ENCODE measurements at places on chromosomes 13 and 19. TPM values are rescaled to one million over a fixed set of nuclear protein-coding genes. Genes with fewer than 3 reads are reported as not detected.

DNA sequence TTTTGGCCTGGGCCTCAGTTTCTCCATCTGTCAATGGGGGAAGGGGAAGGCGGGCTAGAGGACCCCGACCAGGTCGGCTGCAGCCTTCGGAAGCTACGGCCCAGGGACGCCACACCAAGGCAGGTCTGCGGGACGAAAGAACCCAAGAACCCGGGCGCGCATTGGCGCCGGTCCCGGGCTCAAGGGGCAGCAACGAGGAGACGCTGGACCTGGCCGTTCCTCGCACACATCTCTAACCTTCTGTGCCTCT, 739 bp upstream of the ILF3 start:
- peak overlapping the region; percentile 99 for H3K27ac ChIP-seq
- peaks cover 41% of the 10 kb centered on the region for H3K4me1 ChIP-seq
- H3K4me3 ChIP-seq: peak overlapping the region; percentile 84
- no peaks in the 10 kb centered on the region for H3K27me3 ChIP-seq

DNA sequence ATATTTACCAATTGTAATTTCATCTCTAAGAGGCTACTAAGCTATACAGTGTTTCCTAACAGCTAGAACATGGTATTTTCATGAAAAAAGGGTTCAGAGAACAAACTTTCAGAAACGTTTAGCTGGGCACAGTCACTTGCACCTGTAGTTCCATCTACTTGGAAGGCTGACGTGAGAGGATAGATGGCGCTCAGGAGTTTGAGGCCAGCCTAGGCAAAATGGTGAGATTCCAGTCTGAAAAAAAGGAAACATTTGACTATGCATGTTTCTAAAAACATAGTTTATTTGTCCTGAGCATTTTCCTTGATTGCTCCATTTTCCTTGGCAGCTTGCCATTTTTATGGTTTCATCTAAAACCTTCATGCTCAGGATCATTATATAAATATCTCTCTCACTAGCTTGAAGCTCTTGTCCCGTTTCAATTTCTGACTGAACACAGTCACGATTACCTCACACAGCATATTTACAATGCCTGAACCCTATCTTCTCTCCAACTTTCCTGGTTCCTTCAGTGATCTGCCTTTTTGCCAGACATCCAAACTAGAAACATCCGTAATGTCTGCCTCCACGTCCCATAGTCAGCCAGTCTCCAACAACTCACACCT, 200.8 kb downstream of the RGCC start:
- H3K36me3 ChIP-seq: no peaks in the 10 kb centered on the region
- DNase-seq: no peak
- H3K27ac ChIP-seq: no peak overlapping the region
- H3K4me1 ChIP-seq: no peaks in the 10 kb centered on the region
- H3K27me3 ChIP-seq: no peaks in the 10 kb centered on the region

DNA sequence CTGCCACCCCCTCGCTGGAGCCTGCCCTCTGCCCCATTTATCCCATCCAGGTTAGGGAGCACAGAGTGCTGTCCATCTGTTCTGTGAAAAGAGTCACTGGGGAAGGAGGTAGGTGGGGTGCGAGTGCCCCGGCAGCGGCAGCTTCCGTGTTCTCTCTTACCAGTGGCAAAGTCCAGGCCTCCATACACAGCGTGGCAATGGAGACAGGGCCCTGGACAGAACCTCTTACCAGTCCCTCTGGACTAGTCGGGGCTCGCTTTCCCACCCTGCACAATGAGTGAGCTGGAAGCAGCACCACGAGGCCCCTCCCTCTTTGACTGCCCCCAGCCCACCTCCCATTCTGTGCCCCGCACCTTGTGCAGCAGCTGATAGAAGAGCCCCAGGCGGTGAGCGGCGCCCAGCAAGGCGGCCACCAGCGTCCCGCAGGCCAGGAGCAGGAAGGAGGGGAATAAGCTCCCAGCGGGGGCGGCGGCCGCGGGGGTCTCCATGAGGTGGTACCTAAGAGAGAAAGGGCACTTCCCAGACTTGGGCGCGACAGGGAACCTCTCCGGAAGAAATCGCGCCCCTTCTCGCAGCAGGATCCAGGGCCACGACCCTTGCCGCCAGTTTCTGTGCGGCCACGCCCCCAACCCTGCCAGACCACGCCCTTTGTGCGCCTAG, 17.5 kb downstream of the SYDE1 start:
- H3K27ac ChIP-seq: peak overlapping the region; percentile 95
- H3K4me3 ChIP-seq: peak overlapping the region; percentile 86
- H3K4me1 ChIP-seq: peaks cover 23% of the 10 kb centered on the region
- peaks cover 9% of the 10 kb centered on the region for H3K36me3 ChIP-seq
- H3K27me3 ChIP-seq: no peaks in the 10 kb centered on the region
- DNase-seq: no peak

GRCh38 chr19:5491565-5491964, 36.3 kb downstream of the ZNRF4 start:
- no peak for DNase-seq
- H3K4me3 ChIP-seq: no peak overlapping the region
- no peaks in the 10 kb centered on the region for H3K36me3 ChIP-seq
- H3K27ac ChIP-seq: no peak overlapping the region

GRCh38 chr19:13012690-13013608, 17.7 kb downstream of the NFIX start:
- no peak overlapping the region for H3K27ac ChIP-seq
- peaks cover 34% of the 10 kb centered on the region for H3K27me3 ChIP-seq
- H3K36me3 ChIP-seq: no peaks in the 10 kb centered on the region
- peak; percentile 26 for DNase-seq

DNA sequence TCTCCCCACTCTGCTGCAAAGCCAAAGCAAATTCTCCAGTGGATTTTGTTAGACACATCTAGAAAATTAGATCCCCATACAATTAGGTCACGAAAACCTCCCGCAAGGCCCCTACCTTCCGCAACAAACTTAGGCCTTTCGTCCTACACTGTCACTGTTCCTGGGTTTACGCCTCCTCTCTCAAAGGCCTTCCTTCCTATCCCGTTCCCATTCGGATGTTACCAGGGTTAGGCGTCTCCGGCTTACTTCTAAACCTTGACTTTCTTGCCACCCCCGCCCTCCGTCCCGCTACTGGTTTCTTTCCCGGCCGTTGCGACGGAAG, 754 bp downstream of the RNF6 start:
- H3K4me1 ChIP-seq: peaks cover 30% of the 10 kb centered on the region
- peak overlapping the region; percentile 95 for H3K27ac ChIP-seq
- no peaks in the 10 kb centered on the region for H3K27me3 ChIP-seq
- H3K36me3 ChIP-seq: peaks cover 27% of the 10 kb centered on the region

GRCh38 chr13:29541400-29541799, 54.1 kb downstream of the SLC7A1 start:
- H3K27ac ChIP-seq: no peak overlapping the region
- H3K27me3 ChIP-seq: no peaks in the 10 kb centered on the region
- DNase-seq: no peak
- no peaks in the 10 kb centered on the region for H3K36me3 ChIP-seq
- no peaks in the 10 kb centered on the region for H3K4me1 ChIP-seq
- H3K4me3 ChIP-seq: no peak overlapping the region

DNA sequence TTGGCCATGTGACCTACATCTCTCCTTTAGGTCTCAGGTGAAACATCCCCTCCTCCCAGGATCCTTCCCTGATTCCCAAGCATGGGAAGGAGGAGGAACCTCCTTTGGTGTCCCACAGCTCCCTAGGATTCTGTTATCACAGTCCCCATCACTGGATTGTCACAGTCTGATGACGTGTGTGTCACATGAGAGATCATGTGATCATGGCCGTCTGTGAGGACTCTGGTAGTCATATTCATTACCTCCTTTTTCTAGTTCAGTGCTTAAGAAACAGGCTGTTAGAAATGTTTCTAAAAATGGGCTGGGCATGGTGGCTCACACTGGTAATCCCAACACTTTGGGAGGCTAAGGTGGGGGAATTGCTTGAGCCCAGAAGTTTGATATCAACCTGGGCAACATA, 3.0 kb downstream of the DHX34 start:
- no peaks in the 10 kb centered on the region for H3K27me3 ChIP-seq
- DNase-seq: no peak
- no peak overlapping the region for H3K4me3 ChIP-seq
- H3K27ac ChIP-seq: no peak overlapping the region
- H3K36me3 ChIP-seq: peaks cover 40% of the 10 kb centered on the region

- peak overlapping the region; percentile 83 for H3K27ac ChIP-seq
- peak overlapping the region; percentile 41 for H3K4me3 ChIP-seq
- no peaks in the 10 kb centered on the region for H3K36me3 ChIP-seq
- H3K27me3 ChIP-seq: no peaks in the 10 kb centered on the region
These were observed 829 bp downstream of the B3GLCT start for GRCh38 chr13:31200637-31200971.

GRCh38 chr13:94602467-94602866, 810 bp downstream of the GPR180 start:
- peak overlapping the region; percentile 68 for H3K27ac ChIP-seq
- no peak for DNase-seq
- H3K4me1 ChIP-seq: peaks cover 7% of the 10 kb centered on the region
- no peaks in the 10 kb centered on the region for H3K27me3 ChIP-seq
- peak overlapping the region; percentile 60 for H3K4me3 ChIP-seq

DNA sequence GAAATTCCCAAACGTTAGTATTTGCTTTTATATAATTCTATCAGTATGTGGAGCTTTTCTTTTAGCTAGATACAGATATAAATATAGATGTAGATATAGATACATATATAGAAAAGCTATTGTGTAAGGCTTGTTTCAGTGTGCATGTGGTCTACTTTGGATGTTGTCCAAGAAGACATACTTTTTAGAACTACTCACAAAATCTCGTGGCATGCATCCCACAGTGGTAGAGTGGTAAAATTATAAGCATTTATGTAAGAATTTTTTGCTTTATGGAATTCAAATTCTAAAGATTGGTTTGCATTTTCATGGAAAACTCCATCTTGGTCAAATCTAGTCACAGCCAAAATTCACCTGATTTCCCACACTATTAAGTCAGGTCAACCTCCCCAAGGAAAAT, 880.4 kb downstream of the EFNB2 start:
- H3K27ac ChIP-seq: no peak overlapping the region
- no peaks in the 10 kb centered on the region for H3K36me3 ChIP-seq
- no peaks in the 10 kb centered on the region for H3K27me3 ChIP-seq
- no peaks in the 10 kb centered on the region for H3K4me1 ChIP-seq
- no peak overlapping the region for H3K4me3 ChIP-seq
- DNase-seq: no peak

- no peaks in the 10 kb centered on the region for H3K4me1 ChIP-seq
- no peak overlapping the region for H3K27ac ChIP-seq
- no peaks in the 10 kb centered on the region for H3K36me3 ChIP-seq
- H3K4me3 ChIP-seq: no peak overlapping the region
- no peaks in the 10 kb centered on the region for H3K27me3 ChIP-seq
These were observed 412.2 kb upstream of the TSHZ3 start for GRCh38 chr19:31761281-31761913.

DNA sequence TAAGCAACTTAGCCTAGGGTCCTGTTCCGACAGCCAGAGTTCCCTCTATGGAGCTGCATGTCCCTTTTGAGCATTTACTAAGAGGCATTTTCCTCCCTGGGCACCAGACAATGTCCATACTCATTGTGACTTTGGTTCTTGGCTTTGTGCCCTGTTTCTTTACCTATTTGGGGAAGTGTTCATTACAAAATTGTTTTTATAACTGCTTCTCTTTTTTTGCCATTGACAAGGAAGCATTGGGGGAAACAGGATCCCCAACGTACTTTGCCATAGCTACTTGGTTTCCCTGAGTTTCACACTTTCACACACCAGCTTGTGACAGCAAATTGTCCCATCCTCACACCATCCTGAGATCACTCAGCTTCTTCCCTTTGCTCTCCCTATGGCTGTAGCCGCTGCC, 81.1 kb upstream of the SIAH3 start:
- H3K4me1 ChIP-seq: no peaks in the 10 kb centered on the region
- H3K36me3 ChIP-seq: no peaks in the 10 kb centered on the region
- no peak overlapping the region for H3K27ac ChIP-seq
- no peaks in the 10 kb centered on the region for H3K27me3 ChIP-seq
- DNase-seq: no peak

DNA sequence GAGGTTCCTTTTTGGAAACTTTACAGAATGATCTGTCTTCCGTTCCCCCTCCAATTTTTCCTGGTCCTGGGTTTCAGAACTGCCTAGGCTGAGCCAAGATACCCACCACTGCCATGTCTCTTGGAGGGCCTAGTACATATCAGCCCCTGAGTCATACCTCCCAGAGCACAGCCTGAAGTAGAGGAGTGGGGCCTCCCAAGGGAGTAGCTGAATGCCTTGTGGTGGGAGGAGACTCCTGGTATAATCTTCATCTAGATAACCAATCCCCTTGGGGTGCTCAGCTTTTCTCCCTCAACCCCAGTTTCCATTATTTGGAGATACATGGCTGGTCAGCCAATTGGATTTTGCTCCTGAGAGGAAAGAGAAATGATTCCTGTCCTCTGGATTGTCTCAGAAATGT, 30.3 kb downstream of the ZNF763 start:
- peaks cover 2% of the 10 kb centered on the region for H3K36me3 ChIP-seq
- no peaks in the 10 kb centered on the region for H3K27me3 ChIP-seq
- no peak overlapping the region for H3K27ac ChIP-seq
- no peaks in the 10 kb centered on the region for H3K4me1 ChIP-seq
- no peak overlapping the region for H3K4me3 ChIP-seq
- no peak for DNase-seq

GRCh38 chr19:32977280-32977679, 5.2 kb downstream of the FAAP24 start:
- no peaks in the 10 kb centered on the region for H3K36me3 ChIP-seq
- H3K27ac ChIP-seq: no peak overlapping the region
- no peaks in the 10 kb centered on the region for H3K27me3 ChIP-seq
- no peak for DNase-seq

AMER2 gene
- not detected for total RNA-seq

ZNF417 gene
- total RNA-seq: 15.8 TPM

TRAPPC5 gene
- total RNA-seq: 70.1 TPM

CEACAM19 gene
- 0.24 TPM for total RNA-seq

SLC6A16 gene
- 1.2 TPM for total RNA-seq

PRR20A gene
- not detected for total RNA-seq

ZNF43 gene
- 25.2 TPM for total RNA-seq

FUT1 gene
- total RNA-seq: 0.09 TPM

ALOX5AP gene
- 21.7 TPM for total RNA-seq

CACNG6 gene
- total RNA-seq: not detected

GAMT gene
- total RNA-seq: 29.0 TPM

Data from CD8-positive, alpha-beta memory T cell (primary cell).